ENCODE measurements at places on chromosomes 2 and 18.
A peak's percentile ranks its signal among the peaks of the same experiment; 100 is the strongest.

- DNase-seq = no peak
Observed at GRCh38 chr2:230914886-230915285, 10.2 kb downstream of the GPR55 start.

- peak; percentile 18 for DNase-seq
Observed at GRCh38 chr2:151827564-151828142, 568 bp downstream of the ARL5A start.

GRCh38 chr2:84152462-84152861 is 306.6 kb downstream of the SUCLG1 start:
- DNase-seq = no peak

- no peak for DNase-seq
Observed at GRCh38 chr2:68403199-68403644, 38.1 kb downstream of the PLEK start.

GRCh38 chr2:58571181-58571852 is 330.2 kb upstream of the FANCL start:
- DNase-seq = peak; percentile 83

- DNase-seq = no peak
Observed at GRCh38 chr2:36680012-36680411, 16.5 kb upstream of the VIT start.

- DNase-seq = no peak
Observed at GRCh38 chr18:48910972-48911545, 39.7 kb downstream of the SMAD7 start.

DNA sequence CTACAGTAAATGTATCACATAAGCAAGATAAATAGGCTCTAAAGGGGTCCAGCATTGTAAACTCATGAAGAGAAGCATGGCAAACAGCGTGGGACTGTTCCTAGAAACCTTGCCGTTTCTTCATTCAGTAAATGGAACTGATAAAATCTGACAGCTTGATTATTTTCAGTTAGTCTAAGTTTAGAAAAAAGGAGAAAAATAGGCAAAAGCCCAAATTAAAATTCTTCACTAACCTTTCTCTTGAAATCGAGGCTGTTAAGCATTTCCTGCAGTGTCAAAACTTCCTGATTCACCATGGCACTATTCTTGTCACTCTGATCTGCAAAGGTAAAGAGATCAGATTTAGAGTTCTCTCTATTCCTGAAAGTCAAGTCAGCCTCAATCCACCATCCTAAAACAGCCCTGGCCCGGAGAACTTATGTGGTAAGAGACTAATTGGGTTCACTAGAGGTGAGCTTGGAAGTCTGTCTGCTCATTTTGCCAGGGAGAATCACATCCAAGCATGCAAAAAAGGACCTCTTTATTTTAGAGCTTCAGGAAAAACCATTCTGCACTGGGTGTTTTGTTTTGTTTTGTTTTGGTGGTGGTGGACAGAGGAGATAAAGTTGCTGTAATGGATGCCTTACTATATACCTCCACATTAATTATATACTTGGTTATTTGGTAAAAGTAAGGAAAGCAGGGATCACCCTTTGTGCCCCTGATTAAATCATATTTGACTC is 52.4 kb upstream of the STAT1 start:
- DNase-seq = no peak

GRCh38 chr2:121925466-121925865 is 170.0 kb downstream of the TSN start:
- peak; percentile 47 for DNase-seq

- DNase-seq = peak; percentile 24
Observed at GRCh38 chr2:74391209-74391579, 11.1 kb upstream of the DCTN1 start.

GRCh38 chr18:42719221-42719620 is 396.3 kb downstream of the RIT2 start:
- DNase-seq = no peak

GRCh38 chr18:76524900-76525698 is 30.1 kb upstream of the ZNF516 start:
- no peak for DNase-seq

GRCh38 chr18:57698571-57699276 is 77.1 kb upstream of the NARS1 start:
- no peak for DNase-seq

DNA sequence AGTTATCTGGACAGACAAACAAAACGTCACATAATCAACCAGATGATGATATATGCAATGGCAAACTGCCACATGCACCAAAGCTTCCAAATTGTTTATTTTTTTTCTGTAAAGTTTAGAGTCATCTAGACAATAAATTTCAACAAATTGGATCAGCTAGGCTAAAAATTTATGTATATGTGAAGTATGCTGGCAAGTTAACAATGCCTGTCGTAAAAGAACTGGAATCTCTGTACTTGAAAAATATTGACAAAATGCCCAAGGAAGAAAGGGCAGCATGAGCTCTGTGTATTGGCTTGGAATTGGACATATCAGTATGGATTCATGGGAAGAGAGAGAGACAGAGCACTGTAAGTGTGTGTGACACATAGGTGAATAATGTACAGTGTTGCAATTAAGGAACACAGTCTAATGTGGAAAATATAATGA is 309.8 kb downstream of the ERBB4 start:
- DNase-seq = peak; percentile 2

- DNase-seq = no peak
Observed at GRCh38 chr2:217535957-217536708, 466.7 kb downstream of the TNS1 start.

DNA sequence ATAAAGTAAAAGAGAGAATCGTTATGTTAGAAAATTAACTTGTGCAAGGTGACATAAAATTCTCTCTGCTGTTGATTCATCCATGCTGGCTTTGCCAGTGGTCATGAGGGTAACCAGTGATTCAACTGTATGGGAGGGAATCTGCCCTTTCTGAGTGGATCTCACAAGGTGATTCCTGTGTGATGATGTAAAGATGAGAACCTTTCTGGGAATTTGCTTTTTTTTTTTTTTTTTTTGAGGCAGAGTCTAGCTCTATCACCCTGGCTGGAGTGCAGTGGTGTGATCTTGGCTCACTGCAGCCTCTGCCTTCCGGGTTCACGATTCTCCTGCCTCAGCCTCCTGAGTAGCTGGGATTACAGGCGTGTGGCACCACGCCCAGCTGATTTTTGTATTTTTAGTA is 23.3 kb downstream of the RAB31 start:
- peak; percentile 95 for DNase-seq

DNA sequence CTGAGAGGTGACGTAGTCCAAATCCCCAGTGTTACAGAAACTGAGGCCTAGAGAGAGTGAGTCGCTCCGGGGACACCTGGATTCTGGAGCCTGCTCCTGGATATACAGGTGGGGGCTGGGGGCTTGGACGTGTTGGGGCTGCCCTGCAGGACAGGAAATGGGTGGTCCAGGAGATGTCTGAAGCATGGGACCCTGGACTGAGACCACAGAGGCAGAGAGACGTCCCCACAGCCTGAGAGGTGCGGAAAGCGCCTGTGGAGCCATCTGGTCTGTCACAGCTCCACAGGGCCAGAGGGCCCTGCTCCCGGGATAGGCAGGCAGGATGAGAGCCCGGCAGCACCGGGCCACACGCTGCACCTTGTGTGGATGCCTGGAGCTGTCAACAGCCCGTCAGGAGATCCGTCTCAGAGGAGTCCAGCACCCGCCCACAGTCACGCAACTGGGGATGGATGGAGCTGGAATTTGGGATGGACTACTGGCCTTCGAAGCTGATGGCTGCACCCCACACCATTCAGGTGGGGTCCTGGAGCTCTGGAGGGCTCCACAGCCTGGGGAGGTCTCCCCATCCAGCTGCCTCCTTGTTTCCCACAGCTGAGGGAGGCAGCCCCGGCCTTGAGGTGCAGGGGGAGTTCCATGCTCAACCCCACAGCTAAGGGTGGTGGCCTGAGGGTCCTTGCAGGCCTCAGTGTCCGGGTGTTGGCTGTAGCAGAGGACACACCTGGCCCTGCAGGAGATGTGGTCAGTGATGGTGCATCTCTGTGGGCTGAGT is 303.0 kb downstream of the NDUFA10 start:
- no peak for DNase-seq

DNA sequence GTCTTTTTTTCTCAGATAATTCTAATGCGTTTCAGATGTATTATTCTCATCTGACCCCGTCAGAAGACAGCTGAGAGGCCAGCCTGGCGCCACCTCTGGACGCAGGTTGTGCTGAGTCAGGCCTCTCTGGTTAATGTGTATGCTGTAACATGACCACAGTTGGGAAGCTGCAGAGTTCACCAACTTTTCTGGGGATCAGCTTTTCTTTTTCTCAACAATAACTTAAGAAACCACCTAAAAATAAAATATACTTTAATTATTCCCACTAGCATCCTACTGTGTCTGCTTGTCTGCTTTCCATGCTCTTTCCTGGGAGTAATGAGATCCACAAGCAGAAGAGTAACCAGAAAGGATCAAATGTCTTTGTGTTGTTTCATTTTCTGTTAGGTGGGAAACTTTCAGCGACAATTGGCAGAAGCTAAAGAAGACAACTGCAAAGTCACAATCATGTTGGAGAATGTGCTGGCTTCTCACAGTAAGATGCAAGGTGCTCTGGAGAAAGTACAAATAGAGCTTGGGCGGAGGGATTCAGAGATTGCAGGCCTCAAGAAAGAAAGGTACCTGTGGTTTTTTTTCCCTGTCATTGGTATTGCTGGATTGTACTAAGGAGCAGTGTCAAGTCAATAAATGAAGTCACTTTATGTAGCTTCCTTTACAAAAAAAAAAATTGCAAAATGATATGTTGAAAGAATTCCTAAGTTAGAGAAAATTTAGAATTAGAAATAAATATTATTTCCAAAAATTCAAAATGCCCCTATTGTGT is 79.8 kb downstream of the CCDC150 start:
- peak; percentile 34 for DNase-seq

DNA sequence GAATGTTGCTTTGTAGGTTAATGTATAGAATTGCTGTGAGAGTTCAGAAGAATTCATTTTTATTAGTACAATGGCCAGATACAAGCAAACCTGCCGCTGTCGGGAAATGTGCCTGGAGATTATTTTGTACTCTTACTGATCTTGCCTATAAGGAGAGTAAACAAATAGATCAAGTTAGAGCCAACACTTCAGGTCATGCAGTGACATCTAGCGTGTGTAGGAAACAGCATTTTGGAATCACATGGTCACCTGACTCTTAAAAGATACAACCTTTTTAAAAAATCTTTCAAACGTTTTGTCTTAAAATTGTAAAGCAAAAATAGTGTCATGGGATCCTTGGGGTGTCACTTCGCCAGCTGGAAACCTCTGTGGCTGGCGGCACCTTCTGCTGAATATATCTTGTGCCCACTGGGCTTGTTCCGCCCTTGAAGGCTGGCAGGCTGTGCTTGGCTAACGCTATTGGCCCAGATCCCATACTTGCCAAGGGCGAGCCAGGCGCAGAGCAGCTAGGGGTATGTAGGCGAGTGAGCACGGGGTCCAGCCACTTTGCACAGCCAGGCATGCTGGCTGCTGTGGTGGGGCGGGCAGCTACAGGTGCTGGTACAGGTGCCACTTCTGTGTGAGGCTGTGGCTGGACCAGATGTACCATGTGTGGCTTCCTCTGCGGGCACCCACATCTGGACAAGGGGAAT is 19.5 kb upstream of the RPRM start:
- no peak for DNase-seq

DNA sequence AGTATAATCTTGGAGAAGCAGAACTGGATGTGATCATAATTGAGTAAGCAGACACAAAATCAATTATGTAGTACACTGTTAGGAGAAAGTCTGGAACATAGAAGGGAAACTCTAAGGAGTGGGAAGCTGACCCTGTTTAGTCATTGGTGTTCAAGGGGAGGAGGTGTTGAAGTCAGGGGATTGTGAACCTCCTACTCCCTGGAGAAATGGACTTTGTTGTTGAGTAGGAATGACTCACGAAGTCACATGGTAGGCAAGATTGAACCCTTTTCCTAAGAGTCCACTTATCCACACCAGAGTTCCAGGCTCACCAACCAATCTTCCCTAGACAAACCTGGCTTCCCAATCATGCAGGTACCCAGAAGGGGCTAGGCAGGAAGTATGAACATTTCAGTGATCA is 81.0 kb upstream of the BCL11A start:
- DNase-seq = peak; percentile 24

DNA sequence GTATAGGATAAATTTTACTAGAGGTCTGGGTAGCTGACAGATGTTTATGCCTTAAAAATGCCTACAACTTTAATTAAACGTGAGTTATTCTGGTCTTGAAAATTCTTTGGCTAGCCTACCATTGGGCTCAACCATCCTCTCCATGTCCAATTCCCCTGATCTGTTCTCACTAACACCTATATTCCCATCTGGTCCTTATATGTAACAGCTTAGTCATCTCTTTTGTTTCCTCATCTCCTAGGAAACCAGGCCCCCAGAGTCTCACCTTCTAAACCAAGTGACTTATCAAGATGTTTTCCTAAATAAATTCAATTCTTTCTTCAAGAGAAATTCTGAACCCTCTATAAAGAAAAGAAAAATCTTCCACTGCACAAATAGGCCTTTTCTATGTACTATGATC is 148.5 kb downstream of the TTC32 start:
- peak; percentile 37 for DNase-seq

- no peak for DNase-seq
Observed at GRCh38 chr2:241665731-241666440, 20.7 kb downstream of the DTYMK start.

DNA sequence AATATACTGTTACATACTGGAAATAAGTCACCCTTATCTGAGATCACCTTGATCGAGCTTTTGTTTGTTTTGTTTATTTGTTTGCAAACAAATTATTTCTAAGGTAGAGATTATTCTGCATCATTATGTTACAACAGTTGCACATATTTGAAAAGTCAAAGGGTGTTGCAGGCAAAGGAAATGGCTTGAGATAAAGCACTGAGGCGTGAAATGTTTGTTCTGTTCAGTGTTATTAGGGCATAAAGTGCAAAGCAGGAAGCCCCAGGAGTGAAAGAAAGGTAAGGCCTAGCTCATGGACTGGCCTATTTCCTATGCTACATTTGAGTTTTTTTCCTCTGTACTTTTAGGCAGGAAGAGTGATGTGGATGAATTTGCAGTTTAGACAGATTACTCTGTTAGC is 1815.6 kb upstream of the LRRTM1 start:
- DNase-seq = no peak

- DNase-seq = no peak
Observed at GRCh38 chr2:72841462-72842125, 15.8 kb upstream of the EXOC6B start.

DNA sequence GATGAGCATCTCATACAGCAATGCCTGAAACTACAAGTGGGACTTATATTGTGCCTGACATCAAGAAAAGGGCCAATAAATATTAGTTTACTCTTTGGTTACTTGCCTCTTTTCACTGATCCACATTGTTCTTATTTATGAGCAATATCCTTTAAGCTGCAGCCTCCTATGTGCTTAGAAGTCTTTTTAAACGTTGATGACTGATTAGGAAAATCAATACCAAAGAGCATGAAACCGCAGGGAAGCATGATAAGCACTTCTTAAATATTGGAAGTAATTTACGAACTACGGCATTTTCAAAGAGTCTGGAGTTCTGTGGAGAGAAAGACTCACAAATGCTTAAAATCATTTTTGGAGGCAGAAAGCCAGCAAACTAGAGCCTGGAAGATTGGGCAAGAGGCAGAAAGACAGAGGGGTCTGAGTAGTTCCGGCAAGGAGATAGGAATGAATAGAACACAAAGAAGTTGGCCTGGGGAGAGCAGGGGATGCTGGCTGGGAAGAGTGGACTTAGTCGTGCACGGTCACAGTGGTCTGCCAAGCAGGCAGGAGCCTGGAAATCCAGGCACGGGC is 122.6 kb upstream of the NOSTRIN start:
- DNase-seq = no peak

- no peak for DNase-seq
Observed at GRCh38 chr2:221562226-221562625, 9.9 kb downstream of the EPHA4 start.

GRCh38 chr18:2559249-2559648 is 12.1 kb downstream of the METTL4 start:
- DNase-seq = no peak

- DNase-seq = no peak
Observed at GRCh38 chr2:167215595-167215994, 327.3 kb downstream of the XIRP2 start.

- no peak for DNase-seq
Observed at GRCh38 chr2:9388950-9389911, 34.1 kb downstream of the ITGB1BP1 start.
